Activated CD8-positive, alpha-beta memory T cell treated with anti-CD3 and anti-CD28 coated beads for 48 hours (primary cell): ENCODE measurements at places on chromosomes 3 and 15.

DNA sequence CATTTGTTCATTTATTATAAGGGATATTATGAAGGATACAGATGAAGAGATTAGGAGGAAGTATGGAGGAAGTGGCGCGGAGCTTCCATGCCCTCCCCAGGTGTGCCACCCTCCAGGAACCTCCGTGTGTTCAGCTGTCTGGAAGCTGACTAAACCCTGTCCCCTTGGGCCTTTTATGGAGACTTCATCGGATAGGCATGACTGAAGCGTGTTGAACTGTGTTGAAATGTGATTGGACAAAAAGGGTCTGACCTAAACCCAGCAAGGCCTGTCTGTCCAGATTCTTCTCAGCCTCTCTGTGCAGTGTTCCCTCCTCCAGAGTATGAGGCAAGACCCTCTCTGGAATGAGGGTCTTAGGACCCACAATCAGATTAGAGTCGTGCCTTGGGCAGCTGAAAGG lies 31.7 kb downstream of the HACD3 start:
- no peak for DNase-seq

- DNase-seq: no peak
Observed at GRCh38 chr15:65085990-65086679, 9.6 kb downstream of the KBTBD13 start.

DNA sequence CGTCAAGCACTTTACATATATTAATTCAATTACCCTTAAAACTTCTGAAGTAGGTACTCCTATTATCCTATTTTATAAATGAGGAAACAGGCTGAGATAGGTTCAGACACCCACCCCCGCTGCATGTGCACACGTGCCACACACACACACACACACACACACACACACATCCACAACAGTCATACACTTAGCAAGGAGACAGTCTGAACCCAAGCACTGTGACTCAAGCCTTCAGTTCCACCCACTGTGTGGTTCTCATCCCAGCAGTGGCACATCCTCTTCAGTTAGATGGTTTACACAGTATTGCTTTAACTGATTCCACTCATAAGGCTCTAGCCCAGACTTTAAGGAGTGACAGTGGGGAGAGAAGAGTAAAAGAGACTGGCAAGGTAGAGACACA lies 91.1 kb upstream of the FGF7 start:
- no peak for DNase-seq

DNA sequence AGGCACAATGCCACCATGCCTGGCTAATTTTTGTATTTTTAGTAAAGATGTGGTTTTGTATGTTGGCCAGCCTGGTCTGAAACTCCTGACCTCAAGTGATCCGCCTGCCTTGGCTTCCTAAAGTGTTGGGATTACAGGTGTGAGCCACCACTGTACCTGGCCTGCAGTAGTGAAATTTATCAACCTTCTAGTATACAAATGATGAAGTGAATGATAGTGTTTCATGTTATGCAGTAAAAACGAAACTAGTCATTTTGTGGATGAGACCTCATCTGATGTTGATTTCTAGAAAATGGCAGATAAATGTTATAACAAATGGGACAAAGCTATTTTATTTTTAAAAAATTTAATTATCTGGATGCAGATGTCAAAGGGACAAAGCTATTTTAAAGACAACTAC lies 32.9 kb downstream of the NXPE3 start:
- no peak for DNase-seq

DNA sequence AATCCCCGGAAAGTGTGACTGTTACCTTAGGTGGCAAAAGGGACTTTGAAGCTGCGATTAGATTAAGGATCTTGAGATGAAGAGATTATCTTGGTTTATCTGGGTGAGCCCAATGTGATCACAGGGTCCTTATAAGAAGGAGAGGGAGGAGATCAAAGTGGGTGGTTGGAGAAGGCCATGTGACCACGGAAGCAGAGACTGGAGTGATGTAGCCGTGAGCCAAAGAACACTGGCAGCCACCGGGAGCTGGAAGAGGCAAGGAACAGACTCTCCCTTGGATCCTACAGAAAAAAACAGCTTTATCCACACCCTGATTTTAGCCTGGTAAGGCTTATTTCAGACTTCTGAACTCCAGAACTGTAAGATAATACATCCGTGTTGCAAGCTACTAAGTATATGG lies 29.9 kb downstream of the CRABP1 start:
- DNase-seq: no peak

GRCh38 chr3:101518421-101518871 lies 5.4 kb upstream of the SENP7 start:
- peak; percentile 6 for DNase-seq

GRCh38 chr3:131713416-131714123 lies 210.8 kb upstream of the MRPL3 start:
- DNase-seq: no peak
